ENCODE measurements at places on chromosomes 5 and 9.

GRCh38 chr9:117153021-117153420 lies 261.8 kb downstream of the ASTN2 start:
- DNase-seq: no peak

DNA sequence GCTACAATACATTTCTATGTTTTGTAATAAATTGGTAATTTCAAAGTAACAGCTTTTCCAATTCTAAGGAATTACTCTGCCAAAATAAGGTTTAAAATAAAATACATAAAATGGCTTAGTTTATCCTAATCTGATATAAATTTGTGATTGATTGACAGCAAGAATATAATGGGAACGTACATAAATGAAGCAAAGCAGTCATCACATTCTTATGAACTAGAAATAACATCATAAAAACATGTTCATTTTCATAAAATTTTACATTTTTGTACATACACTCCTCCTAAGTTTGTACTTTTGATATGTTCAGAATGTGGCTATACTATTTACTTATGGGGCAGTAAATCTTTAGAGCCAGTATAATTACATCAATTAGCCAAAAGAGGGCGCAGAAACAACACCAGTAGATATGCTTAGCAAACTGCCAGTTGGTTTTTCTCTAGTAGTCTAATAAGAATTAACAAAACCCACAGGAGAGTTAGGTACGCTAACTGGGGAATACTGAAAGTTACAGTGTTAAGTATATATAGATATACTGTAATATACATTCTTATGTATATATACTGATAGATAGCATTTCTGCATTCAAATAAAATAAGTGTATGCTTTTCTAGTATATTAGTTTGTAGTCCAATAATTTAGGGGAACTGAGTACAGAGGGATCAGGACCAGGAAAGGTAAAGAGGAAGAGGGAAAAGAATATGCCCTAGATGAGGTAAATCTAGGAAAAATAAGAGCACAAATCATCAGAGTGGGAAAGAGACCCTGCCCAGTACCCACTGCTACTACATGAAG lies 76.8 kb downstream of the ZDHHC21 start:
- no peak for DNase-seq

DNA sequence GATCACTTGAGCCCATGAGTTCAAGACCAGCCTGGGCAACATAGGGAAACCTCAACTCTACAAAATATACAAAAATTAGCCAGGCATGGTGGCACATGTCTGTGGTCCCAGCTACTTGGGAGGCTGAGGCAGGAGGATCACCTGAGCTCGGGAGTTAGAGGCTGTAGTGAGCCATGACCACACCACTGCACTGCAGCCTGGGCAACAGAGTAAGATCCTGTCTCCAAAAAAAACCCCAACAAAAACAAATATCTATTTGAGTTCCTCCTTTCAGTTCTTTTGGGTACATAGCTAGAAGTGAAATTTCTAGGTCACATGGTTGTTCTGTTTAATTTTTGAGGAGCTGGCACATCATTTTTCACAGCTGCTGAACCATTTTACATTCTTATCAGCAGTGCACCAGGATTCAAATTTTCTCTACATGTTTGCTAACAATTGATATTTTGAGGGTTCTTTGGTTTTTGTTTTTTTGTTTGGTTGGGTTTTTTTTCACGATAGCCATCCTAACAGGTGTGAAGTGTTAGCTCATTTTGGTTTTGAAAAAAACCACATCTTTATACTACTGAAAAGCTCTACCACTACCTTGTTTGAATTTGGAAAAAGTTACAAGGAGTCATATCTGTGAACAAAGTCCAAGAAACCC lies 176.9 kb upstream of the SLC12A2 start:
- no peak for DNase-seq

DNA sequence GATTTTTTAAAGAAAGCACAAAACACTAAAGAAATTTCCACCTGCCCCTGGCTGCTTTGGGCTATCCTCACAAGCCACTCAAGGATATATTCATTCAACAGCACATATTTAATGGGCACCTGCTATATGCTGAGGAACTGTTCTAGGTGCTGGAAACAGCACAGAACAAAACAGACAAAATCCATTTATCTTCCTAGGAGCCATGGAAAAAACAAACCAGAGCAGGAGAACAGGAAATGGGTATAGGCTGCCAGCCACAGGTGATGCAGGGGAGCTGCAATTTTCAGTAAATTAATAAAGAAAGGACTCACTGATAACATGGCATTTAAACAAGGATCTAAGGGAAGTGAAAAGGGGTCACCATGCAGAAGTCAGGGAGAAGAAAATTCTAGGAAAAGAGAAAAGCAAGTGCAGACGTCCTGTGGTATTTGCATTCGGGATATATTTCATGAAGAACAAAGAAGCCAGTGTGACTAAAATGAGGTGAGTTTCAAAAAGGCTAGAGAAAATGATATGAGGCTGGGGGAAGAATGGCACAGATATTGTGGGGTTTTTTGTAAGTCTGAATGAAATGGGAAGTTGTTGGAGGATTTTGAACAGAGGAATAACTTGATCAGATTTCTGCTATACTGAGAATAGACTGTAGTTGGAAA lies 152.2 kb downstream of the ADAMTSL1 start:
- DNase-seq: no peak

DNA sequence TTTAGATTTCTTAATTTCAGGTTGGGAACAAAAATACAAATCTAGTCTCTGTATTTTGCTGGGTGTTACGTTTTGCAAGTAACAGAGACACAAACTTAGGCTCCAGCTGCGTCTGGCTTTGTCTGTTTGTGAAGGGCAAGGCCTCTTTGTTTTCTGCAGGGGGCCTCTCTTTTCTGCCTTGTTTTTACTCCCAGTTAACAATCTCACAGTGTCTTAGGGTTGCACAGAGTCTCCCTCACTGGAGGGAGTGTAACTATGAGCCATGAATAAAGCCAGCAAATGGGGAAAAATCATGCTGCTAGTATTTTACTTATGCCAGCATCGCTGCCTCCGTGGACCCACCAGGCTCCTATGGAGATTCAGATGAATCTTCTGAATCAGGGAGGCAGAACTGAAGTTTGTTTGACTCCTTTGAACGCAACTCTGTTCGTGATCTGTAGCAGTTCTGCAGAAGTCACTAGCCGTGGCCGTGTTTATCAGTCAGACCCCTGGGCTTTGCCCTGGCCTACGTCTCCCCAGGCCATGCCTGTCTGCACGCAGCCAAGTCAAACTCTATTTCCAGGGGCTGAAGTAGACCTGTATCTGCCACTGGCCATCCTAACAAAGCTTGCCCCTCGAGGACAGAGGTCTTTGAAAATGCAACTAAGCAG lies 77.2 kb downstream of the ATP10B start:
- DNase-seq: no peak

DNA sequence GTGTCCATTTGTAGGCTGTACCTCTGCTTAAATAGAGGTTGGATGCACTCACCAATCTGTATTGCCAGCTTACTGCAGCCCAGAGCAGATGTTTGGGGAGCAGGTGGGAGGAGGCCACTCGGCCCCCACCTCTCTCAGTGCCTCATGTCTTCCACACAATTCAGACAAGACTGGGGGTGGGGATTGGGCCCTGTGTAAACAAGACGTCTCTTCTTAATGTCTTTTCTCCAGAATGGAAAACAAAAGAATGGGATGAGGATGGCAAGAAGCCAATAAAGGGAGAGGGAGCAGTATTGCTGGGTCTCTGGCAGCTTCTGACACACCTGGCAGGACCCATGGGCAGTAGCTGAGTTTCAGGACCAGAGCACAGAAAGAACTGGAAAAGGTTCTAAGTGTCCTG lies 64.9 kb downstream of the SIL1 start:
- DNase-seq: no peak
